ENCODE measurements at places on chromosomes 12 and 14.

DNA sequence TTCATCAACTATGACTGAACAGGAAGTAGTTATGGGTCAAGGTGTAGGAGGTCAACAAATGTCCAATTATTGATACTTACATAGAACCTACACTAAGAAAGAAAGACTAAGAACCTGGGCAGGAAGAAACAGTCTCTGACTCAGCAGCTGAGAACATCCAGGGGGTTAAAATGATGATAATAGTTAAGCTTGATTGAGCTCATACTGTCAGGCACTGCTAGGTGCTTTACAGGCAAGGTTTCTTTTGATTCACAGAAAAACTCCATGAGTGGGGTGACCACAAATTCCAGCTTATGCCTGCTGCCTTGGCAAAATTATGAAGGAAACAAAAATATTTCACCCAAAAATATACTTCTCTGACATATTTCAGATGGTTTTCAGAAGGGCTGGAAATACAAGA lies 75.0 kb downstream of the ACADS start:
- no peak for DNase-seq

GRCh38 chr14:57833323-57833722 lies 32.6 kb downstream of the SLC35F4 start:
- no peak for DNase-seq

DNA sequence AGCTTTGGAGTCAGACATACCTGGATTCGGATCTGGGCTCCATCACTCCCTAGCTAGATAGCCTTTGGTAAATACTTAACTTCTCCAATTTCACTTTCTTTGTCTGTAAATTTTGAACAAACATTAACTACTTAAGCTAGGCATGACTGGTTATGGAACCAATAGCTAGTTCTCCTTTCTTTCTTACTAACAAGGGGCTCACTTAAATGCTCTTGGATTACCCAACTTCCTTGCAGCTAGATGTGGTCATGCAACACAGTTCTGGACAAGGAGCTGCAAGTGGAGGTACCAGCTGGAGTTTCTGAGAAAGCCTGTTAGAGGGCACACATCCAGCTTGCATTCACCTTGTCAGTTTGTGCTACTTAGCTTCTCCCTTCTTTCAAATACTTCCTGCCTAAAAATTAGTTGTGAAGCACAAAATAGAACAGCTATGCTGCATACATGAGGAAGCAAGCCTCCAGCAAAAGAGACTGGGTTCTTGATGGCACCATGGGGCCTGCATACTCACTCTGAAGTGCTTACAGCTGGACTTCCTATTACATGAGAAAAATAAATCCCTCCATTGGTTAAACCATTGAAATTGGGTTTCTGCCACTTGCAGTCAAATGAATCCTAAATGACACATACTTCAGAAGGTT lies 210.1 kb upstream of the EEA1 start:
- no peak for DNase-seq

DNA sequence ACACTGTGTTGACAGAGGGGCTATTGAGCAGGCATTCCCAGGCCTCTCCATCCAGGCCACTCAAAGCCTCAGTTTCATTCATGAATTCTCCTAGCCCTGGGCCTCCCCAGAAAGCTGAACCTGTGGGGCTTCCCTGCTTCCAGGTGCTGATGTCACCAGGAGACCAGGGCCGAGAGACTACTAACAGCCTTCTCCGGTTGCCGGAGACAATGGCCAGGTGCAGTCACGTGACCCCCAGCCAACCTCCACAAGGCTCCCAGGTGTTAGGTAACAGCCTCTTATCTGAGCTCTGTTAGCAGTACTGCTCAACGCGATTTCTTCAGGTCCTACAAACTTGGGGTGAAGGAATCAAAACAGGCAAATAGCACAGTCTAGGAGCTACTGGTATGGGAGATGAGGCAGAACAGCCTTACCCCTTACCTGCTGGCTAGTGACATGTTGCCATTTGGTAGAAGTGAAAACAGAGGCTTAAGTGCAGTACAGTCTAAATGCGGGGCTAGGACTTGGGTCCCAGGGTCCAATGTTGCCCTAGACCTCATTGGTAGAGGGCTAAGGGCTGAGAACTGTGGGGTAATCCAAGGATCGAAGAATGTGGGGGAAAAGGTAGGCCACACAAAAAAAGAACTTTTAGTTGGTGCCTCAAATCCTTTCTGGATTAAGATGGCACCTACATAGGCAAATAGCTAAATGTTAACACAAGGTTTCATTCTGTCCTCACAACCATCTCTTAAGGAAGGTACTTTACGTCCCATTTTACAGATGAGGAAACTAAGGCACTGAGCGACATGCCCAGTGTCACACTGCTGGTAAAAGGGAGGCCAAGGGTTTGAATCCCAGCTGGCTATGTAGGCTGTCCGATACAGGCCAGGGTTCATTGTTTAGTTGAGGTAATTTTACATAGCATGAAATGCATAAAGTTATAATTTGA lies 3.8 kb downstream of the CCDC88C start:
- peak; percentile 64 for DNase-seq

DNA sequence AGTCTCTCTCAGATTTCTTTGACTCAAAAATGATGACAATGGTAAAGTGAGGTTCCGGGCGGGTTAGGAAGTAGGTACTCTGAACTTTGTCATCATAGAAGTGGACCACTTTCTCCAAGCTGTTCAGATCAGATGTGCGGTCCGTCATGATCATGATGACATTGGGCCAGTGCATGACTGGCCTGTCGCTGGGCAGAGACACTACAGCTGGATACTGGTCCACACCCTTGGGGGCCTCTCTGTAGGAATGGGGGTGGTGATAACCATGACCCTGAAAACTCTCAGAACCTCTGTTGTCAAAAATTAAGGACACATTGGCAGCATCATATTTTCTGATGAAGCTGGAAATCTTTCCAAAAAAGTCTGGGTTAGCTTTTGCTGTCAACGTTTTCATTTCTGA lies 28.2 kb downstream of the KICS2 start:
- DNase-seq = no peak

All from activated CD4-positive, alpha-beta memory T cell treated with anti-CD3 and anti-CD28 coated beads for 36 hours (primary cell).